ENCODE measurements at places on chromosomes 3 and 15.

- DNase-seq = no peak
These were observed 1.2 kb downstream of the PARP16 start for GRCh38 chr15:65285291-65286068.

DNA sequence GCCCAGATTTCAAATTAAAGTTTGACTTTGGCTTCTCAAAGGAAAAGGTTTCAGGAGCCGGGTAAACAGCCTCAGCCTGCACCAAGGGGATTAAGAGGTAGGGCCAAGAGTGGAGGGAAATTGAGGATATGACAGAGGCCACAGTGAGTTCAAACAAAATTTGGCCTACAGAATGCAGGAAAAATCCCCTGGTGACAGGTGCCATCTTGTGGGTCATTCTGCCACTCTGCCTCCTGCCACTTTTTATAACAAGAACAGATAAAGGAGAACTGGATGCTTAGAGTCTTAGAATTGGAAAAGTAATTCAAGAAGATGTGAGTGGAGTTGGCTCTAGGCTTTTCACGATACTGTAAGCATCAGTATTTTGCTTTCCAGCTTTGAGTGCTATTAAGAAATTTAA lies 253.2 kb downstream of the NR2F2 start:
- DNase-seq = no peak

DNA sequence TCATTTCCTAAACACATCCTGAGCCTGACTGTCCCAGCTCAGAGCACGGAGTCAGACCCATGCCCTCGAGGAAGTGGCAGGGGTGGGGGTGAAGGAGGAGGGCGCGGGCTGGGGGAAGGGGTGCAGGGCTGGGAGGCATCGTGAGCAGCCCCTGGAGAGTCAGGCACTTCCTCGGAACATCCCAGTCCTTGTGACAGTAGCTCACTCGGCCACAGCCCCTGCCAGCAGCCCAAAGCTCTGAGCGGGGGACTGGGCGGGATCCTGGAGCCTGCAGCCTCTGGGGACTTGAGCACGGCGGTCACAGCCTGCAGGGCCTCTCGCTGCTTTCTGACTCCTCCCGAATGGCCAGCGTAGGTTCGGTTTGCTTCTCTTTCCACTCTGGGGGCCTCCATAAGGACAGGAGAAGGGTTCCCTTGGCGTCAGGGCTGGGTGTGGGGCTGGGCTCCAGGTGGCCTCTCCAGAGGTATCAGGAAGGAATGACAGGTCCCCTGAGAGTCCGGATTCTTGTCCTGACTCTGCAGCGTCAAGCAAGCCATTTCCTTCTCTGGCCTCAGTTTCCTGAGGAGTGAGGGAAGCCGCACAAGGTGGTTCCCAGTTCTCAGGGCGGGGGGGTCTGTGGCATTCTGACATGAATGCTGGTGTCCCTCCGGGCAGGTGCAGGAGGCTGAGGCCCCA lies 20.9 kb downstream of the PSTPIP1 start:
- no peak for DNase-seq

DNA sequence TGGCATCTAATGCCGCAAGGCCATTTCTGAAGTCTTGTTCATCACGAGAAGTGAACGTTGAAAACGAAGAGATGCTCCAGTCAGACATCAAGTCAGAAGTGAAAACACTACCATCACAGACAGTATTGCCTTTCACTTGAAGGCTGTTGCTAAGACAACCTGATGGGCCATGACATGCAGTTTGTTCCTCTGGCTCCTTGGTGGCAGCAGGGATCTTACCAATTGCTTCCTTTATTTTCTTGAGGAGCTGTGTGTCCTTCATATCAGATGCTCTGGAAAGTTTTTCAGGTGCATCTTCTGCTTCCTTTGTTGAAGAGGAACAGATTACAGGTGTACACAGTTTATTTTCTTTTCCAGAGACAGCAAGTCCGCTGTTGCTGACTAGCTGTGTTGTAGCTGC lies 30.7 kb upstream of the MYLK start:
- DNase-seq = no peak

DNA sequence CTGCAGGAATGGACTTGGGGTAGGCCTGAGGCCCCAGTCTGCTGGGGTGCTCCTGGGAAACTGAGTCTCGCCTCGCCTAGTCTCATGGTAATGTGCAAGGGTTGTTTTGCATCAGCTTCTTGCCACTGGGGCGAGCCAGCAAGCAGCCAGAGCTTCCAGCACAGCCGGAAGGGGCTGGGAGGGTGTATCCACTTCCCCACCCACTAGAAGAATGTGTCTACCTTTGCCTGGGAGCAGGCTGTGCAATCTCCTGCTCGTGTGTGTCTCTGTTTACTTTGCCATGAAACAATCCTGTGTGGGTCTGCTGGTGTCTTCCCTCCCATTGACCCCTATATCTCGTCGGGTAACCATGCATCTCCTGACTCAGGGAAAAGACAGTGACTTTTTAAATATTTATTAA lies 21.8 kb upstream of the ERICH6 start:
- no peak for DNase-seq

DNA sequence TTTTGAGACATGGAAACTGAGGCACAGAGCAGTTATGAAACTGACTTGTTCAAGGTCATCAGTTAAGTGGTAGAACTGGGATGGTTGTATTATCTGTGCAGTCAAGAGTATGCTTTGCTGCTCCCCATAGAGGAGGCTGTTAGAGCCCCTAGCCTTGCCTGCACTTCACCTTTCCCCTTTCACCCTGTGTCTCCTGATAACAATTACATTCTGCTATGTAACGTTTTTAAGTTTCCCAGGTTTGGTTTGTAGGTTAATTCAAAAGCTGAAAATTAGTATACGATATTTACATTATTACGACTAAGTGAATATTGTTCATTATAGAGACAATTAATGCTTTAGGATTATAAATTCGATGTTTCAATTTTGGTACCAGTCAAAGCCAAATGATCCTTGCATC lies 89.9 kb downstream of the ECT2 start:
- no peak for DNase-seq

GRCh38 chr15:51245628-51246027 lies 92.8 kb downstream of the CYP19A1 start:
- no peak for DNase-seq

DNA sequence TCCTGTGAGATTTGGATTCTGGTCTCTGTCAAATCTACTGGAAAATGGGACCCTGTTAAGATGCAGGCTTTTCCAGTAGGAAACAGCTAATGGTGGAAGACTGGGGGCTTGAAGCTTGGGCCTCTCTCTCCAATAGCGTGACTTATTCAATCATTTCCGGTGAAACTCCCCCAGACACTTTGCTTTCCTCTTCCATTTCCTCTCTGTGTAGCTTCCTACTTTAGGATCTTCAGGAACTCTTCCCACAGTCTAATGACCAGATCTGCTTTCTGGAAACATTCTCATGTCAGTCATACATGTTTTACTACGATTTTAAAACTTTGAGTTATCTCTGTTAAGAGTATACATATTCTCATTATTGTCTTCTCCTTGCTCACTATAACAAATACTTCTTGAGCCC lies 28.0 kb upstream of the TPRG1 start:
- DNase-seq = no peak

DNA sequence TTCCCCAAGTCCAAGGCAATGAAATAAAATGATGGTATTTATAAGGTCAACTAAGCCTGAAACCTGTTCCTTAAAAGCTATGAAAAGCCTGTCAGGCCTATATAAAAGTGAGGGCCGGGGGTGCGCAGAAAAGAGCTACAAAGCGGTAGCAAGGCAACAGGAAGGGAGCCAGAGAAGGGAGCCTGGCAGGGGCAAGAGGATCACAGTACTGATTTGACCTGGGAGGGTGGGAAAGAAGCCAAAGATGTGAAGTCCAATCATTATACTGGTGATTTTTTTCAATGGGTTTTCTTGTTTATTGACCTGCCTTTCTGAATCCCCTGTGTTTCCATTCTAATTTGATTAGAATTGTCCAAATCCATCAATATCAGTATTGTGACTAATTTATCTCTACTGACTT lies 64.3 kb upstream of the STT3B start:
- no peak for DNase-seq

- DNase-seq = no peak
These were observed 27.2 kb downstream of the CFAP91 start for GRCh38 chr3:119729996-119730395.

GRCh38 chr3:32325927-32326326 lies 65.7 kb upstream of the CMTM7 start:
- DNase-seq = no peak

- DNase-seq = no peak
These were observed 55.1 kb downstream of the MBNL1 start for GRCh38 chr3:152323834-152324233.

DNA sequence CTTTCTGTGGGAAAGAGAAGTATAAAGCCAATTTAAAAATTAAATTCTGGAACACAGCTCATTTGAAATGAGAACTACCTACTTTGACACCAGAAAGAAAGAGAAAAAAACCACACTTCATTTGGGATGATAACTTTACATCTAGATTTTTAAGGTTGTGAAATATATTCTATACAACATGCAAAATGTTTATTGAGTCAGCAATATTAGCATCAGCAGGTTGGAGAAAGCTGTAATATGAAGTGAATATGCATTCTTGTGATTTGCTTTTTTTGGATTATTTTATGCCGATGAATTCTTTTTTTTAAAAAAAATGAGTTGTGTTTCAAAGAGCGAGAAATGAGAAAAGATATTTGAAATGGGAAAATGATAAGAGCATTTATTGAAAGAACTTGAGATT lies 307.0 kb upstream of the DPPA4 start:
- DNase-seq = no peak

- no peak for DNase-seq
These were observed 19.3 kb downstream of the C3orf85 start for GRCh38 chr3:109155828-109156227.

DNA sequence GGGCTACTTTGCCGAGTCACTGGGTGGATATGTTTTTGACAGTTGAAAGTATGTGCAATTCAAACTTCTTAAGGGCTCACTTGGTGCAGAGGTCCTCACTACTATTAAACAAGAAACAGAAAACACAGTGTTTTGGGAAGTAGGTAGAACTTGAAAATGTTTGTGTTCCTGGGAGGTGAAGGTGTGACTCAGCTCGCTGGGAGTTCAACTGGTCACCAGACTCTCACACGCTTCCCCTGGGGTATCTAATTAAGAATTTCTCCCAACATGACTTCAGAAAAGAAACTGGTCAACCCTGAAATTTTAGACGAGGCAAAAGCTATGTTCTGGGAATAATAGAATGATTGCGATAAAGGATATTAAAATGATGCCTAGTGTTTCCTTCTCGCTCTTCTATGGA lies 1039.8 kb upstream of the SEMA6D start:
- DNase-seq = no peak

DNA sequence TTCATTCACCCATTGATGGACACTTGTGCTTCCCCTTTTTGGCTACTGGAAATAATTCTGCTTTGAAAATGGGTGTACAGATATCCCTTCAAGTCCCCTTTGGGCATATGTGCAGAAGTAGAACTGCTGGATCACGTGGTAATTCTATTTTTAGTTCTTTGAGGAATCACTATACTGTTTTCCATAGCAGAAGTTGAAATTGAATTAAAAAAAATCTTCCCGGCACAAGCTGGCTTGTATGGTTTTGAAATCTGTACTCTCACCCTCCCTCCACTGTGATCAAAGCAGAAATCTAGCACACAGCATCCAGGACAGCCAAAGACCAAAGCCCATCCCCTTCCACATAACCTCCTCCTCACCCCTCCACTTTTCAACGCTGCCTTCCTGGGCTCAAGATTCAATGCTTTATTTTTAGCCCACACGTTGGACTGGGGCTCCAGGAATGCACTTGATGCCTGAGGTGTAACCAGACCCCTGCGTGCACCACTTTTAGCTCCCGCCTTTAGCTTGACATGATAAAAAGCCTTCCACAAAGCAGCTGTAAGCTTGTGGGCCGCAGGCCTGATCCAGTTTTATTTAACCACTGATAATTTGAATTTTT lies 29.9 kb downstream of the TMEM40 start:
- DNase-seq = no peak

DNA sequence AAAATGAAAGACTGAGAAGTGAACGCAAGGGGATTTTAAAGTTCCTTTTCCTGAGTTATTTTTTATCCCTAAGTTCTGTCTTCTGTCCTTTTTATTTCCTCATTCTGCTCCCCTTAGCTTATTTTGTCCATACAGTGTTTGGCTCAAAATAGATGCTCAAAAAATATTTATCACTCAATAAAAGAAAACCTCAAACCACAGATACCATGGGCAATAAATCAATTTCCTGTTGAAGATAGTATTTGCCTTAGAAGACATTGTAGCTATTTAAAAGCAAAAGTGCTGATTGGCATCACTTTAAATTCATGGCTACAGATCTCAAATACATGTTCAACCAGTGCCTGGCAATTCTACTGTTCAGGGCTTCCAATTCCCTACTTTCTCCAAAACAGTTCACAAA lies 316.5 kb upstream of the ADAMTS9 start:
- no peak for DNase-seq

- no peak for DNase-seq
These were observed 80.0 kb upstream of the MRPS22 start for GRCh38 chr3:139263798-139264197.

DNA sequence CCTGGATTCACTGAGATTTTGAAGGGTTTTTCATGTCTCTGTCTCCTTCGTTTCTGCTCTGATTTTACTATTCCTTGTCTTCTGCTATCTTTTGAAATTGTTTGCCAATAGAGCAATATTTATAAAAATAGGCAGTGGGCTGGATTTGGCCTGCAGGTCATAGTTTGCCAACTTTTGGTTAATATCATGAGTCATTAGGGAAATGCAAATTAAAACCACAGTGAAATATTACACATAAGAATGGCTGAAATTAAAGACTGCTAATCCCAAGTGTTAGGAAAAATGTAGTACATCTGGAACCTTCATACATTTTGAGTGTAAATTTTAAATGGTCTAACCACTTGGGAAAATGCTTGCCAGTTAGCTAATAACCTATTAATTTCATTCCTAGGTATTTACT lies 56.3 kb downstream of the ABI3BP start:
- no peak for DNase-seq

DNA sequence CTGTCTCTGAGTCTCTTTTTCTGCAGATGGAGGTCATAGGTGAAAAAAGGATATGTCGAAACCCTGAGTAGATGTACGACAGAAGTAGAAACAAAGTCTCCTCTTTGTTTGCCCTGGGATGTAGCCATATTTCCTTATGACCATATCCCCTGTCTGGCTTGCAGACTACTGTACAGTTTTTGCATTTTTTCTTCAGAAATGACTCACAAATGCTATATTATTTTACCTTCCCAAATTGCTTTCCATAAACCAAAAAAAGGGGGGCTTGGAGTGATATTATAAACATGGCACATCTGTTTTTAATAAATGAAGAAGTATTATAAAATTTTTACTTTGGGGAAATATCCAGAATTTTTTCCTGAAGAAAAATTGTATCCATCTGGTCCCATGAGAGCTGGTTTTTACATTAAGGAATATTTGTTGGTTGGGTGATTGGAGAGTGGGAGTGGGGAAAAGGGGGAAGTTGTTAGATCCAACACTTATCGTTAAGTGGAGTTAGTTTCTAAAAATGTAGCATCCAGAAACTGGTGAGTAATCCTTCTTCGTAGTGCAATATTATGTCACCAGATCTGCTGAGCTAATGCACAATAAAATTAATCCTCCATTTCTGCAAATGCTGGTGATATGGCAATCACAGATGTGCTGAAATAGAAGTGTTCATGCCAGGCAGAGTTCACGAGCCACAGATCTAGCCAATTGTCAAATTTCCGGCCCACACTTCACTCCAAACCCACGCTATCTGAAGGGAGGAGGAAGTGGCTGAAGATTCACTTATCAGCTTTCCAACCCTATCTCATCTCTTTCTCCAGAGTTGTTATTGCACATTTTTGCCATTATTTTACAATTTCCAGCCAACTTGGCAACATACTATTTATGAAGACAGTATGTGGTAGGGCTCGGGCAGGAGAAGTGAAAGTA lies 313.6 kb upstream of the ATP11B start:
- DNase-seq = no peak

- no peak for DNase-seq
These were observed 62.8 kb downstream of the OTOL1 start for GRCh38 chr3:161559177-161559998.

GRCh38 chr3:182138393-182138792 lies 426.7 kb downstream of the SOX2 start:
- DNase-seq = no peak
